ENCODE measurements at places on chromosomes 6 and 20. TPM values are rescaled to one million over a fixed set of nuclear protein-coding genes. Genes with fewer than 3 reads are reported as not detected.

DNA sequence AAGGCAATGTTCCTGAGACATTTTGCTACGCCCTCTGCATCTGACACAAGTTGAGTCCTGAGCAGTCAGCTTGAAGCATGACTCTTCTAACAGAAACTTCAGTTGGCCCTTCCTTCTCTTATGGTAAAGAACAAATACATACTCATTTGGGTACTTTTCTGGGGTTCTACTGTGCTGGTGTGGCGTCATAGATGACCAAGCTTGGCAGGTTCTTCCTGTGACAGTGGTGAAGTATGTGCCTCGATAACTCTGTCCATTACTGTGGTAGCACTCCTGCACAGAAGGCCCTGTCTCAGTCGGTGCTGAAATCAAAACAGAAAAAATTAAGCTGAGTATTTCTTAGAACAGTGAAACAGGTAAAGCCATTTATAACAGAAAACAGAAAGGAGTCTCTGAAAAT is 152.5 kb downstream of the SLC22A3 start:
- no peak for DNase-seq

NRSN1 gene
- not detected for total RNA-seq

GRCh38 chr6:22682979-22683378 is 113.6 kb downstream of the HDGFL1 start:
- no peak for DNase-seq

SLC4A11 gene
- total RNA-seq = 27.5 TPM

SAMD3 gene
- not detected for total RNA-seq
